ENCODE measurements at places on chromosomes 6 and 20. TPM values are rescaled to one million over a fixed set of nuclear protein-coding genes. Genes with fewer than 3 reads are reported as not detected.

The ALDH8A1 gene
- not detected for total RNA-seq

The TSPO2 gene
- not detected for total RNA-seq

The MTFR2 gene
- 13.6 TPM for total RNA-seq

The PTK6 gene
- total RNA-seq: 2.7 TPM

The GPRC6A gene
- total RNA-seq: not detected

The PRDM13 gene
- total RNA-seq: 1.3 TPM

All from A549 treated with RU486 at 1 μM for 4 hours (cell line).